ENCODE measurements at places on chromosomes 5 and 9. TPM values are rescaled to one million over a fixed set of nuclear protein-coding genes. Genes with fewer than 3 reads are reported as not detected.

- no peaks in the 10 kb centered on the region for H3K36me3 ChIP-seq
- H3K4me3 ChIP-seq: no peak overlapping the region
- DNase-seq: no peak
- H3K27me3 ChIP-seq: no peaks in the 10 kb centered on the region
- H3K27ac ChIP-seq: no peak overlapping the region
- H3K4me1 ChIP-seq: no peaks in the 10 kb centered on the region
Observed at GRCh38 chr9:115276621-115277020, 158.7 kb upstream of the TNC start.

- H3K27me3 ChIP-seq: no peaks in the 10 kb centered on the region
- H3K27ac ChIP-seq: no peak overlapping the region
- H3K36me3 ChIP-seq: no peaks in the 10 kb centered on the region
- peaks cover 20% of the 10 kb centered on the region for H3K4me1 ChIP-seq
- peak; percentile 43 for DNase-seq
Observed at GRCh38 chr5:119355244-119355638, 578 bp upstream of the TNFAIP8 start.

- H3K4me1 ChIP-seq: no peaks in the 10 kb centered on the region
- H3K27ac ChIP-seq: no peak overlapping the region
- DNase-seq: no peak
- H3K4me3 ChIP-seq: no peak overlapping the region
Observed at GRCh38 chr5:20470997-20471396, 483.0 kb upstream of the CDH18 start.

DNA sequence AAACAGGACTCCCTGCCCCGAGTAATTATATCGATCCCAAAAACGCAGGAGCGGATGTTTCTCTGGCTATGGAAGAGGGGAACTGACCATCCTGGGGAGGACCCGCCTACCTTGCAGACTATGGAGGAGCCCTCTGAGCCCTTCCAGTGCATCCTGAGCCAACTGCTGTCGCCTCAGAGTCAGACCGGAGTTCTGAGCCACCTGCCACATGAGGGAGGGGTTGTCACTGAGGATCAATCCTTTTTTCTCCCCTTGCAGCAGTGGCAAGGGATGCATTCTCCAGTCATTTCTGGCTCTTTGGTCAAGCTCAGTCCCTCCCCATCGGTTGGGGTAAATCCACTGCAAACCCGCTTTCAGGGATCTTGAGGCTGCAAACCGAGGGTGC, 709 bp downstream of the FANCG start:
- peak overlapping the region; percentile 78 for H3K4me3 ChIP-seq
- H3K27ac ChIP-seq: peak overlapping the region; percentile 76
- H3K36me3 ChIP-seq: peaks cover 4% of the 10 kb centered on the region
- H3K4me1 ChIP-seq: peaks cover 23% of the 10 kb centered on the region

DNA sequence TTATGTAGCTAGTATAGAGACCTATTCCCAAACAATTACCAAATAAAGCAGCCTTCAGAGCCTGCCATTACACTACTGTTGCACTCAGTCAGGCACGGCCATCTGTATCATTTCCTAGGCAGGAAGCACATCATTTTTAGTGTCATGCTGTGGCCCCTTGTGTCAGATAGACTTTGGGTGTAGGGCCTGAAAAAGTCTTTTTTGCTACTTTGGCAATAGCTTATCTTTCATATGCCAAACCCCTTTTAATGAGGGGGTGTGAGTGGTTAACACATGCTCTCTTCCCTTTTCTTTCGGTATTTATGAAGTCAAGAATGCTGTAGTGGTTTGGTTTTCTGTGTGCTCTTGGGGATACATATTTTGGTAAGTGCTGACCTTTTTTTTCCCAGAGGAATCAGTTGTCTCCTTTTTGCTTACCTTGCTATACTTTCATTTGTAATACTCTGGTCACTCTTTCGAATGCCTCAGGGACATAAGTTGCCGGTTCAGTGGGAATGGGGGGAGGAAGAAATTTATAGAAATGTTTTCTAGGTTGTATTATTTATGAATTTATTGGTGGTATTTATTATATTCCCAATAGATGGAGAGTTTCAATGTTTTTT, 209.8 kb downstream of the CSNK1G3 start:
- H3K4me1 ChIP-seq: no peaks in the 10 kb centered on the region
- no peaks in the 10 kb centered on the region for H3K36me3 ChIP-seq
- H3K27ac ChIP-seq: no peak overlapping the region
- DNase-seq: no peak
- H3K27me3 ChIP-seq: no peaks in the 10 kb centered on the region

- peaks cover 24% of the 10 kb centered on the region for H3K27me3 ChIP-seq
- H3K4me3 ChIP-seq: no peak overlapping the region
- H3K4me1 ChIP-seq: no peaks in the 10 kb centered on the region
- no peaks in the 10 kb centered on the region for H3K36me3 ChIP-seq
Observed at GRCh38 chr9:121242219-121242958, 25.6 kb upstream of the GSN start.

DNA sequence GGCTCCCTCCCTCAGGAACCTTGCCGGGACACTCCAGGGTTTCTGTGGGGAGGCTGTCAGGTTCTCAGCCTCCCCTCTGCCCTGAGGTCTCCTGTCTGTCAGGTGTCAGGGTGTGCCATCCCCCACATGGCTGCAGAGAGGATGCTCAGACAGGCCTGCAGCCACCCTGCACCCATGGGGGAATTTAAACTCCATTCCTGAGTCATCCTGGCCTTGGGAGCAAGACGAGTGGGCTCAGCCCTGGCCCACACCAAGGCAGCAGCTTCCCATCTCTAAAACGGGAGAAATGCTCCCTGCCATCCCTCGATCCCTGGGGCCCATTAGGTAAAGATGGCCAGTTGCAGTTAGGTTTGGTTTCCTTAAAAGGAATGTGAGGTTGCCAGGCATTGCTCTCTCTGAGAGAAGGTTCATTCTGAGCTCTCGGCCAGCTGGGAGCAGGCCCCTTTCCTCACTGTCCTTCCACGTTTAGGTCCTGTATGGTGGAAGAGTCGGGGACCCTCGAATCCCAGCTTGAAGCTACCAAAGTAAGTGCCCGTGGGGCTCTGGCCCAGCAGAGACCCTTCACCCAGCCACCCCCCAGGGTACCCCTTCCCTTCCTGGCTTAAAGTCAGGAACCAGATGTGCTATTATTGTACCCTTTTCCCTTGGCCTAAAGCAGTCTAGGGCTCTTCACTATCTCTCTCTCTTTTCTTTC, 26.6 kb downstream of the DYNC2I2 start:
- no peak for DNase-seq
- peaks cover 16% of the 10 kb centered on the region for H3K4me1 ChIP-seq
- no peak overlapping the region for H3K27ac ChIP-seq
- no peaks in the 10 kb centered on the region for H3K27me3 ChIP-seq
- H3K4me3 ChIP-seq: no peak overlapping the region
- peaks cover 27% of the 10 kb centered on the region for H3K36me3 ChIP-seq

GRCh38 chr9:137397675-137398423, 25.1 kb downstream of the EXD3 start:
- H3K36me3 ChIP-seq: no peaks in the 10 kb centered on the region
- peaks cover 26% of the 10 kb centered on the region for H3K4me1 ChIP-seq
- no peak overlapping the region for H3K27ac ChIP-seq
- no peaks in the 10 kb centered on the region for H3K27me3 ChIP-seq
- H3K4me3 ChIP-seq: no peak overlapping the region

- DNase-seq: no peak
- no peaks in the 10 kb centered on the region for H3K36me3 ChIP-seq
- no peak overlapping the region for H3K4me3 ChIP-seq
Observed at GRCh38 chr5:168756453-168757391, 177.6 kb upstream of the PANK3 start.

GRCh38 chr9:127550751-127551150, 61.3 kb upstream of the STXBP1 start:
- peaks cover 63% of the 10 kb centered on the region for H3K4me1 ChIP-seq
- H3K36me3 ChIP-seq: peaks cover 2% of the 10 kb centered on the region
- H3K27me3 ChIP-seq: no peaks in the 10 kb centered on the region
- H3K4me3 ChIP-seq: no peak overlapping the region
- H3K27ac ChIP-seq: peak overlapping the region; percentile 20
- no peak for DNase-seq

- H3K4me3 ChIP-seq: no peak overlapping the region
- peaks cover 17% of the 10 kb centered on the region for H3K36me3 ChIP-seq
- DNase-seq: peak; percentile 19
- H3K27me3 ChIP-seq: no peaks in the 10 kb centered on the region
- H3K27ac ChIP-seq: no peak overlapping the region
Observed at GRCh38 chr5:172059661-172060100, 53.2 kb upstream of the FBXW11 start.

DNA sequence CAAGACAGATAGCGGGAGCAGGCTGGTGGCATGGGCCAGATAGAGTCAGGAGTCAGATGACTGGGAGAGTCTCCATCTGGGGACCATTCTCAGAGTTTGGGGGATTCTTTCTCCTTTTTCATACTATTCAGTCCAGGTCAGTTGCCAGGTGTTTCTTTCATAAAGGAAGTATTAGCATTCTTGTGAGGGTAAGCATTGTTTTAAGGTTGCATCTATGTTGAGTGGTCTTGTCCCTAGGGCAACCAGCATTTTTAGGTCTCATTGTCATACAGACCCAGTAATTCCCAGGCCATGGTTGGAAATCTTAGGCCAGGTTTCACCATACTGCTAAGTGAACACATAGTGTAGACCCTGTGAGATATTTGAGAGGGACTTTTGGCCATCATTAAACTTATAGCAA, 122.3 kb upstream of the POC5 start:
- peaks cover 1% of the 10 kb centered on the region for H3K27me3 ChIP-seq
- DNase-seq: no peak
- no peaks in the 10 kb centered on the region for H3K36me3 ChIP-seq
- H3K4me3 ChIP-seq: no peak overlapping the region

DNA sequence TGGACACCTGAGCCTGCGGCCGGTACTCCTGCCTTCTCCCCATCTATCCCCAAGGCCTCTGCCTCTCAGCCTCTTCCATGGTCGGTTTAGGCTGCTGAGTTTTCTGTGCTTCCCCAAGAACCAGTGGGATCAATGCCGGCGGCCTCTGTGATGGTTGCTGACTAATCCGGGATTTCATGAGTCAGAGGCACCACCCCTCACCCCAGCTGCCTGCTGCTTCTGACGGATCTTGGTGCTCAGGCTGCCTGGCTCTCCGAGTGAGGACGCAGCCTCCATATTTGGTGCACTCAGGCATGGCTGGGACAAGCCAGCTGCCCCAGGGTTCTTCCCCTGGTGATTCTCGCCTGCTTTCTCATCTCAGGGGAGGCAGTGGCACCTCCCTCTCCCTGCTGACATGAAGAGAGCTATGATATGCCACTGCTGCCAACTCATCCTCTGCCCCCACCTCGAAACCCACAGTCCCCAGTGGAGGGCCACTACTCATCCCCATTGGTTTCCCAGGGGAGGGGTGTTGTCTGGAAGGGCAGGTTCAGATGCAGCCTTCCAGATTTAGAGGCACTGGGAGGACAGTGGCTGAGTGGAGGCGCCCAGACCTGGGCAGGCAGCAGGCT, 3.3 kb upstream of the MAN1B1 start:
- peaks cover 11% of the 10 kb centered on the region for H3K36me3 ChIP-seq
- H3K4me3 ChIP-seq: no peak overlapping the region
- peak; percentile 70 for DNase-seq
- H3K4me1 ChIP-seq: peaks cover 47% of the 10 kb centered on the region

WDR31 gene
- 1.6 TPM for polyA plus RNA-seq

SH3GL2 gene
- 0.03 TPM for polyA plus RNA-seq

OGN gene
- not detected for polyA plus RNA-seq

EPB41L4B gene
- polyA plus RNA-seq: 15.1 TPM

ZBTB6 gene
- polyA plus RNA-seq: 3.7 TPM

ERCC8 gene
- polyA plus RNA-seq: 18.4 TPM
